ENCODE measurements at places on chromosomes 6 and 20. TPM values are rescaled to one million over a fixed set of nuclear protein-coding genes. Genes with fewer than 3 reads are reported as not detected.

NKX2-2 gene
- total RNA-seq, result not detected

- DNase-seq, result peak; percentile 6
These were observed 64.1 kb upstream of the F13A1 start for GRCh38 chr6:6384520-6384919.

TMEM244 gene
- not detected for total RNA-seq

DNA sequence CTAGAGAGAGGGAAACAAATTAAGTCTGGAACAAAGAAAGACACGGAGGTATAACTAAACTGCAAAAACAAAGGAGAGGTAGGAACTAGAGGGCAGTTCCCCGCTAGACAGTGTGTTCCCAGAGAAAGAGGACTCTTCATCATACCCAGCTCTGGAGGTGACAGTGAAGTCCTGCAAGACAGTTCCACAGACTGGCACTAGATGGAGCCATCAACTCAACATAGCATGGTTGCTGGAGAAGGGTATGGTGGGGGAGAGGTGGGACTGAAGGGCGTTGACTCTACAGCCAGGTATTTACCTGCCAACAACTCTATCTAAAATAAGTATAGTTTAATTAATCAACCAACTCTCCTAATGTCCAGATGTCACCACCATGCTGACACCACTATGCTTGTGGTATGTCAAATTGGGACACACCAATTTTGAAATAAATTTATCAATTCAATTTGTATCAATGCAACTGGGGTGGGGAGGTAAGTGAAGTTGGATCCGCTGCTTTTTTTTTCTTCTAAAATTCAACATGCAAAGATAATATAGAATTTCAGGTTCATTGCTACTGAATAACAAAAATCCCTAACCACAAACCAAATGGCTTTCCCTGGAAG lies 9.7 kb downstream of the BACH2 start:
- peak; percentile 79 for DNase-seq

DNA sequence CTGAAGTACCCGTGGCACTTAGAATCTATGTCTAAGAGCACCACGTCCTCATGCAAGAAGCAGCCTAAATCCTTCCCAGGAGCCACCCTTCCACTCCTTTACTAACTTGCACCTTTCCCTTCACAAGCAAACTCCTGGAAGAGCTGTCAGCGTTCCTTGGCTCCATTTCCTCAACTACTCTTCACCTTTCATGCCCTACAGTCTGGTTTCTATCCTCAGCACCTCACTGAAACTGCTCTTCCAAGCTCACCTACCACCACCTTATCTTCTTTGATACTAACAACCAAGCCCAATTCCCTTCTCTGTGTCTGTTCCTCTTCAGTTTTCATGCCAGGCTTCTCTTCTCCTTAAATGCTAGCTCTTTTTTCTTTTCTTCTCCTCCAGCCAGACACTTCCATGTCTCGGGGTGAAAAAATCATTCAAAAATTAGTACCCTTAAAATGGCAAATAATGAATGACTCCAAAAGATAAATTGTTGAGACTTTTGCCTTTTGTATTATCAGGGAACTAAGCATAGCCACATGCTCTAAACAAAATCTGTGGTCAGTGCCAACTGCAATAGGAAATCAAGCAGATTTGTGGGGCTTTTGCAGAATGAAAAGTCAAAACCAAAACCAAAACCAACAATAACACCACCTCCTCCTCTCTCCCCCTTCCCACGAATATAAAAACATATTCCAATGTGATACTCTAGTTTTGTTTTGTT lies 149.6 kb upstream of the KCNK16 start:
- DNase-seq, result no peak

- DNase-seq, result no peak
These were observed 82.0 kb upstream of the EDN1 start for GRCh38 chr6:12208190-12208589.

DNA sequence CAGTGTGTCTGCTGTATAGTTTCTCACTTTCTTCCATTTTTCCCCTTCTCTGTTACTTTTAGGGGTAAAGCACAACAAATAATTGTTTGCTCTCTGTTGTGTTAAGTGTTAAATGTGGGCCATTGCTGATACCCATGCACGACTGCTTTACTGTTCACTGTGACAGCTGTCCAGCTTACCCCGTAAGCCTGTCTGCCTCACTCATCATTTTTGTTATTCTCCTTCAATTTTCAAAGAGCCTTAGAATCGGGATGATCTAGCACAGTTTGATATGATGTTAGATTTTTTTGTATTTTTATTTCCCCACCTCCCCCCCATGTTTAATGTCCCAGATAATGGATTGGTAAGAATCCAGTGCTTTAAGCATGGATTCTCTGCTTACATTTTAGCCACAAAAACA lies 41.2 kb upstream of the MLIP start:
- no peak for DNase-seq

FNDC11 gene
- total RNA-seq, result 0.39 TPM

GRCh38 chr6:165219629-165220028 lies 89.8 kb downstream of the C6orf118 start:
- no peak for DNase-seq

GRCh38 chr6:144594585-144594984 lies 309.4 kb downstream of the UTRN start:
- no peak for DNase-seq

DNA sequence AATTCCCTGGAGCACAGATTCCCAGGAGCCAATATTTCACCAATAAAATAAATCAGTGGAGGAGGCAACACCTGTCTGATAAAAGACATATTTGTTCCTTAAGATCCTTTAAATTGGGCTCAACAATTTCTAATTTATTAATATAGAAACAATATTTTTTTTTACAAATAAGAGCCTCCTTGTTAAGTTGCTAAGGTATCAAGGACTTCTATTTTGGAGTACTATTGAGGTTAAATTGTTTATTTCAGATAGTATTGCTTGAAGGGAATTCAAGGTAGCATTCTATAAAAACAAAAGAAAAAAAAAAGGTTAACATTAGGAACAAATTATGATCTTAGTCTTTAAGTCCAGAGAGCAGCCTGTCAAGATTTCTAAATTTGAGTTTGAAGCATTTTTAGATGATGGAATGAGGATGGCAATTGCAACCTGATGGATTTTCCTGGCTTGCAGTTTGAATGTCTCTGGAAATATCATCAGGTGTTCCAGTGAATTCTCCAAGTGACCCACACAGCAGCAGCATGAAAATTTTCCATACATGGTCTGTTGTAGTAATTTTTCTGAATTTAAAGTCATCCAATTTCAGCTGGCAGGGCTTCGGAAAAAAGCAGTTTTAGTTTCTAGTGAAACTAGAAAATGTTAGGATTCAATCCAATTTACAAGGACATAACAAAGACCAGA lies 19.3 kb upstream of the NCR2 start:
- DNase-seq, result no peak

- no peak for DNase-seq
These were observed 50.6 kb upstream of the ZNF133 start for GRCh38 chr20:18237682-18238081.

ZNF322 gene
- 35.4 TPM for total RNA-seq

SEMG1 gene
- total RNA-seq, result not detected

- no peak for DNase-seq
These were observed 57.8 kb downstream of the FUT9 start for GRCh38 chr6:96073555-96073954.

GRCh38 chr6:127403636-127404035 lies 55.6 kb downstream of the KIAA0408 start:
- no peak for DNase-seq

GRCh38 chr6:160041608-160042007 lies 72.7 kb downstream of the IGF2R start:
- no peak for DNase-seq

PAX1 gene
- not detected for total RNA-seq

DNA sequence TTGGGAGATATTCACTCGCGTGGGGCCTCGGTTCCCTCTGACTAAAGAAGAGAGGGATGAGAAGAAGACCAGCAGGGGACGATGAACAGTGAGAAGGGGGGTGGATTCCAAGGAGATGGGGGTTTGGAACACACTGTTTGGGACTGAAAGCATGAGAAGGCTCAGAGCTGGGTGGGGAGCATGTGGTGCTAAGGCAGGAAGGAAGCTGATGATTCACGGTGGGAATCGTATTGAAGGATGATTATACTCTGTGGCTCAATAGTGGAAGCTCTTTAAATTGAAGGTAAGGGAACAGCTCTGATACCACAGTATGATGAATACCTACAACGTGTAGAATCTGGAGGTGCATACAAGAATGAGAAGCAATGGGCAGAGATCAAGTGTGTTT lies 117.5 kb upstream of the KCNK16 start:
- DNase-seq, result no peak

DNA sequence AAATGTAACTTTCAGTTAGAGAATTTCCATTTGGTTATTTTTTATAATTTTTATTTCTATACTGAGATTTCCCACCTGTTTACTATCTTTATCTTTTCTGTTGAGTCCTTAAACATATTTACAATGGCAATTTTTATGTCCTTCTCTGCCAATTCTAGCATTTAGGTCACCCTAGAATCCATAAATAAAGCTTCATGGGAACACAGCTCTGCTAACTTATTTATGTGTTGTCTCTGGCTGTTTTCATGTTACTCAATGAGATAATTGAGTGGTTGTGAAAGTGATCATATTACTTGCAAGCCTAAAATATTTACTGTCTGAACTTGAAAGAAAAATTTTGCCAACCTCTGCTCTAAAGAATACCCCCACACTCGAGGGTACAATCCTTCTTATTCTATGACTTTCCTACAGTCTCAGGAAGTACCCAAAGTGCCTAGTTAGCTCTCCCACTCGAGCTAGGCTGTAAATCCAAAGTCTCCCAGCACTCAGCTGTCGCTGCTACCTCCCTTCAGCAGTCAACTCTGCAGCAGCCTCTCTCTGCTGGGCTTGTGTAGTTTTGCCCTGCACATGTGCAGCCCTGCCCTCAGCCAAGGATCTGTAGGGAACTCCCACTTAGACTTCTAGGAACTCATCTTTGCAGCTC lies 53.5 kb upstream of the GCLC start:
- DNase-seq, result peak; percentile 3

DNA sequence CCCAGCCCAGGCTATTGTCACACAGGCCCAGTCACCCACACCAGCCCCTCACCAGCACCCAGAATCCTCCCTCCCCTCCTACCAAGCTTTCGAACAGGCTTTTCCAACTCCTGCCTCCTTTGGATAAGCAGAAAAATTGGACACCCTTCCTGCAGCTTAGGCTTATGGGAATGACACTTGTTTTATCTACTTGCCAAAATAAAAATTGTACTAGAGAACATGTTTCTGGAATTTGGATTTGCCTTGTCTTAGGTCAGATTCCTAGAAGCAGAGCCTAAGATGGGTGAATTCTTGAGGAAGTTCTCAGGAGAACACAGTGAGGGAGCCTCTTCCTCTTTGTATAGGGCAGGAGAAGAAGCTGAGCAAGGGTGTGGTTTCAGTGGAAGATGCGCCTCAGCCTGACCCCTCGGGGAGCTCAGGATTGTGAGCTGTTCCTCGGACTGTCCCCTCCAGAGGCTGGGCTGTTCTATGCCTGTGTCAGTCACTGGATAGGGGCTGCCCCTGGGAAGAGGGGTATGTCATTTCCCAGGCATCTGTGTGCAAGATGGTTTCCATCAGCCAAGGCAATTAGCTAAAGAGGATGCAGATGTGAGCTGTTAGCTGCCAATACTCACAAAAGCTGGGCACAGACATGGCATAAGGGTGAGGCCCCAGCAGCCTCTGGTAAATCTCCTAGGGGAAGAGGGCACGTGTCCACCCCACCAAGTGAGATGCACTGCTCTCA lies 33.9 kb downstream of the ITPR3 start:
- no peak for DNase-seq

SLA2 gene
- 0.21 TPM for total RNA-seq

DNA sequence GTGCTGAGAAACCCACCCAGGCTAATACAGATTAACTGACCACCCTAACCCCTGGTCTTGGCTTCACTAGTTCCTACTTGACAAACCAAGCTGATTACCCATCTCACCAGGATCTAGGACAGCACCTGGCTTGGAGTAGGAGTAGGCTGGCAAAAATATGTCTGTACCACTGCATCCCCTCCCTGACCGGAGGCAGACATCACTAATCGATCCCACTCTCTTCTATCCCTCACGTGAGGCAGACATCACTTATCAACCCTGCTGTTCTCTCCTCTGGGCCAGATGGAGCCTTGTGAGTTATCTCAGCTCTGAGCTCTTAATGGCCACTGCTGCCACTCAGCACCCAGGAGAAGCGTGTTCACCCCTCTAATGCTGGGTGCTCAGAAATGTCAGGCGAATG lies 324.3 kb downstream of the CDH4 start:
- no peak for DNase-seq

DNA sequence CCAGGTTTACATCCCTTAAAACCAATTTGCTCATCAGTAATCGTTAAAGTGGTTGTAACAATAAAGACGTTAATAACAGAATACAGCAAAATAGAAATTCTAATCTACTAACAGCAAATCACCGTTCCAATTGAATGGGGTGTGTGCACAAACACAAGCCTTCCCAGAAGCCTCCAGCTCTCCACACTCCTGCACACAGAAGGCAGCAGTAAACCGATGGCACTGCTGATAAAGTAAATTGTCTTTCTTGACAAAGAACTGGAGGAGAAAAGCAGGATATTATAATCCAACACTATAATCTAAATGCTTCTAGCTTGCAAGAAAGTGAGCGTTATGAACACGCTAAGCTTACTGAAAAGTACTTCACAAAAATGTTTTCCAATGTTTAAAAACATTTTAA lies 7.0 kb downstream of the ZNF217 start:
- DNase-seq, result no peak

NUS1 gene
- 33.4 TPM for total RNA-seq

WFDC12 gene
- total RNA-seq, result not detected

- DNase-seq, result no peak
These were observed 87.4 kb downstream of the ZHX3 start for GRCh38 chr20:41230136-41230535.

- peak; percentile 61 for DNase-seq
These were observed 67.3 kb downstream of the ATP9A start for GRCh38 chr20:51700809-51701285.

DSP gene
- total RNA-seq, result 38.3 TPM

DNA sequence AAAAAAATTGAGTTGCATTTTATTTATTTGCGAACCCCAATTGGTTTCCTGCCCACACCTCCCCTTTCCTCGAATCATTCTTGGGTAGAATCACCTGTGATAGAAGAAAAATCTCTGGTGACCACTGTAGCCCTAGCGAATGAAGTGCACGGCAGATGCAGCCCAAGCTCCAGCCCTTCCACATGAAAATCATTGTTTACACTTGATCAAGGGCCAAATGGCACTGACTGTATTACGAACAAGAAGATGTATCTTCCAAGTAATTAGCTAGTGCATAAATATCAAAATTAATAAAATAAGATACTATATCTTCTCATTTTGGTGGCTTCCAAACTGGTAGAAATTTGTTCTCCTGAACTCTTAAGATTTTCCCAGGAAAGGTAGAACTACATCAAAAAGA lies 93.4 kb upstream of the ARID1B start:
- no peak for DNase-seq

DNA sequence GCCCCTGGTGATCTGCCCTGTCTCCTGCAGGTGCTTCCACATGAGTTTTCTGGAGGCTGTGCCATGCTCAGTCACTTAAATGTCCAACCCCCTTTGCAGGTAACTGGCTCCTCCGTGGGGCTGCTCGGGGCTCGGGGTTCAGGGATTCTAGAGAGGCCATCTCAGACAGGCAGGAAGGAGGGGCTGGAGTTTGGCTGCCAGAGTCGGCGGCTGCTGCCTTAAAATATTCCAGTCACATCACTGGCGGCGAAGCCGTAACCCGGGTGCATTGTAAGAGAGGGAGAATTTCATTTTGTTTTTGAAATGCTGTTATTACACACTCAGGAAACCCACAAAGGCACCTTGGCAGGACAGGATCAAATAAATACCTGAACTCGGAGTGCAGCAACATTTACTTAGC lies 212.9 kb upstream of the PMEPA1 start:
- DNase-seq, result no peak

- no peak for DNase-seq
These were observed 67.5 kb downstream of the TBC1D7 start for GRCh38 chr6:13260831-13261230.
